ENCODE measurements at places on chromosomes 7 and 10. TPM values are rescaled to one million over a fixed set of nuclear protein-coding genes. Genes with fewer than 3 reads are reported as not detected.

HOXA2 gene
- total RNA-seq: 4.6 TPM

SUN3 gene
- not detected for total RNA-seq

FKBP6 gene
- not detected for total RNA-seq

SEMA3C gene
- total RNA-seq: 89.2 TPM

NPSR1 gene
- total RNA-seq: not detected

IFIT1 gene
- 44.3 TPM for total RNA-seq

CDC14C gene
- not detected for total RNA-seq

FAM20C gene
- total RNA-seq: 106 TPM

GIMAP7 gene
- 21.4 TPM for total RNA-seq

BICC1 gene
- total RNA-seq: 28.1 TPM

RGS10 gene
- 33.2 TPM for total RNA-seq

Data from thoracic aorta (tissue), 2 donors.